ENCODE measurements at places on chromosomes 5 and 9.

DNA sequence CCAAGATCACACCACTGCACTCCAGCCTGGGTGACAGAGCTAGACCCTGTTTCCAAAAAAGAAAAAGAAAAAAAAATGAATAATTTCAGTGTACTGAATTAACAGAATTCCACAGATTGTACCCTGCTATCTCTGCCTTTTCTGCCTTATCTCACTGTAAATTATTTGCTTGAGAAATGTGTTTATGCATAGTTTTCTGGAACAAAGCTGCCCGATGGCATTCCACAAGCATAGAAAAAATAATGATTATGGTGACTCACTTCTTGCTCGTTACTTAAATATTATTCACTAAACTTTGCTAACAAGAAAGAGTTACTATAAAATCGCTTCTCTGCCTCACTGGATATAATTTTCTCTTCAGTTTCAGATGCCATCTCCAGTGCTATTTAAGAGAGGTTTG, 88.7 kb upstream of the FAM169A start:
- DNase-seq, result no peak

- DNase-seq, result no peak
These were observed 53.9 kb downstream of the TTLL11 start for GRCh38 chr9:122039234-122039633.

GRCh38 chr9:70494221-70494620, 79.8 kb upstream of the KLF9 start:
- no peak for DNase-seq

DNA sequence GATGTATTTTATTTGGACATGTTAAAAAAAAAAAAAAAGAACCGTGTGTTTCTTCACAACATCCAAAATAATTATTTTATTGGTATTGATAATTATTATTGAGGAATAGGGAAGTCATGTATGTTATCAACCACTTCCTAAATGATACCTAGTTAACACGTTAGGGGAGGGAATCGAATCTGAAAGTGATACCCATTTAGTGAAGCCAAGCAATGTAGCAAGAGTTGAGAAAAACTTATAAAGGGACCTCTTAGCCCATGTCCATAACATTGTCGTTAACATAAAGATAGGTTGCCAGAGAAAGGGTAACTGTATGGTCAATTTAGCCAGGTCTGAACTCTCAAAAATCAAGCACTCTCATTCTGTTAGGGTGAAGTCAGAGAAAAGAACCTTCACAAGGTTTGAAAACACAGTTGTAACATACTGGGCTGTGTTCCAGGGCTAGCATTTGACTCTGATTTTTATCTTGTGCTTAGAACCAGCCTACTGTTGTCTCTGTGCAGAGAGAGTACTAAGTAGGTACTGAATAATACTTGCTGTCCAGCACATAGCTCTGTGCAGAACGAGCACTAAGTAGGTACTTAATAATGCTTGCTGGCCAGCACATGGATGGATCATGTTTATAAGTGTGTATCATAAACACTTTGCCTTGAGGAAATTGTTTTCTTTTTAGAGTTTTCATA, 60.4 kb downstream of the GHR start:
- DNase-seq, result no peak

GRCh38 chr9:36221667-36222066, 30.9 kb downstream of the CLTA start:
- DNase-seq, result no peak

- DNase-seq, result no peak
These were observed 13.8 kb downstream of the FAM78A start for GRCh38 chr9:131262327-131263032.

GRCh38 chr9:93458712-93459111, 5.3 kb upstream of the FAM120AOS start:
- no peak for DNase-seq

GRCh38 chr5:44511596-44511995, 122.4 kb upstream of the FGF10 start:
- DNase-seq, result no peak

GRCh38 chr9:128724744-128725211, 851 bp upstream of the ZDHHC12 start:
- no peak for DNase-seq

- DNase-seq, result no peak
These were observed 5.9 kb downstream of the FAM163B start for GRCh38 chr9:133603135-133603927.

- no peak for DNase-seq
These were observed 61.3 kb upstream of the LRRTM2 start for GRCh38 chr5:138936225-138936967.

DNA sequence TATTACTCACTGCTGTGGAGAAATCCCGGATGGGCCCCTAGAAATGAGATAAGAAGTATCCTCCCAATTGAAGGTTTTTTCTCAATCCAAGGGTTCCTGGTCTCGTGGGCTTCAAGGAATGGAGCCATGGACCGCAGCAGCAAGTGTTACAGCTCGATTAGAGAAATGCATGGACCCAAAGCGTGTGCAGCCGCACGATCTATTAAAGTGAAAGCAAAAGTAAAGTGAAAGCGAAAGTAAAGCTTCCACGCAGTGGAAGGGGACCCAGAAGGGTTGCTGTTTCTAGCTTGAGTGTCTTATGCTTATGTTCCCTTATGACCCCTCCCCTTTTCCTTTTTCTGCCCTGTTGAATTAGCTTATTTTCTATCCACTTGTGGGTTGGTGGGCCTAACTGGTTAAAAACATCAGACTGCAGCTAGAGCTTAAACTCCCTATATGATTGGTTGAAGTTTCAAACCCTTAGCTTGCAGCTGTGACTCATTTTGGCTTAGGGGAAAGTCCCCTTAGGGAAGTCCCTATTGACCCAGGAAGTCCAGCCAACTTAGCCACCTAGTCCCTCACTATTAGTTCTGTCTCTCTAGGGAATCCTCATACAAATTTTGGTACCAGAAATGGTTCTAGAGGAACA, 1111.8 kb downstream of the TAF11L14 start:
- no peak for DNase-seq

DNA sequence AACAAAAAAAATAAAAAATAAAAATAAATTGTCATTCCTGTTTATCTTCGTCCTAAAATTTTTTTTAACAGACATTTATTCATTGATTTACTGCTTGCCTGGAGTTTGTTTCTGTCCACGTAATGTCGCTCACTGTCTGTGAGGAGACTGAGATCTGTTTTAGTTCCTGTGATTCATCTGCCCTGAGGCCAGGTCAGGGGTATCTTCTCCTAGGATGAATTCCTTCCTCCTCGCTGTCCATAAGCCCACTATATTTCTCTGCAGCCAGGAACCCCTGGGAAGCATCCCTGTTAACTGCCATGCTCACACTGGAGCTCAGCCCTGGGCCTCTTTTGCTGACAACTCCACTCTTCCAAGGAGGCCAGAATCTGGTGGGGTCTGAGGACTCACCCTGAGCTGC, 682.0 kb downstream of the MTRR start:
- no peak for DNase-seq

GRCh38 chr5:153775923-153776322, 262.8 kb downstream of the FAM114A2 start:
- DNase-seq, result no peak

DNA sequence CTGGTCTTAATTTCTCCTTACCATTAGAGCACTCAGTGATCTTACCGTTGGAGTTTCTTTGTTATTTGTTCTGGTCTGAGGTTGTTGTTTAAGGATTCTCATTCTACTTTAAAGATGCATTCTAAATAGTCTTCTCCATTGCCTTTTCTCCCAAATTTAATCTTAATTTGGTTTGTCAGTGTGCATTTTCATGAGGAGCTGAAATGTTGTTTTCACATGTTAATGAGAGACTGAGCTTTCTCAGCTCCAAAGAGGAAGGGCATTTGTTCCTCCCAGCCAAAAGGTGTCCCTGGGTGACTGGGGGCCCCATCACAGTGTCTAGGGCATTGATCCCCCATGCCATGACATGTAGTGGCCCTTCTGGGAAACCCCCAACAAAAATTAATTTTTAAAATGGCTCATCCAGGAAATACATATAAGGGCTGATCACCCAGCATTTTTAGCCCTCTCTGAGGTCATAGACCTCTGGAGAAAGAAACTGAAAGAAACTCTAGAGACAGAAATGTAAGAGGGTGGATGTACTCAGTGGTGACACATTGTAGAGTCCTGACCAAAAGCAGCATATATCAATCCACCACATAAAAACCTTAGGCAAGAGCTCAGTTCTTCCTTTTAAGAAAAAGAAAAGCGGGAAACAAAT, 240.4 kb upstream of the RAI14 start:
- no peak for DNase-seq

- DNase-seq, result no peak
These were observed 54.3 kb upstream of the BOD1 start for GRCh38 chr5:173670791-173671120.

DNA sequence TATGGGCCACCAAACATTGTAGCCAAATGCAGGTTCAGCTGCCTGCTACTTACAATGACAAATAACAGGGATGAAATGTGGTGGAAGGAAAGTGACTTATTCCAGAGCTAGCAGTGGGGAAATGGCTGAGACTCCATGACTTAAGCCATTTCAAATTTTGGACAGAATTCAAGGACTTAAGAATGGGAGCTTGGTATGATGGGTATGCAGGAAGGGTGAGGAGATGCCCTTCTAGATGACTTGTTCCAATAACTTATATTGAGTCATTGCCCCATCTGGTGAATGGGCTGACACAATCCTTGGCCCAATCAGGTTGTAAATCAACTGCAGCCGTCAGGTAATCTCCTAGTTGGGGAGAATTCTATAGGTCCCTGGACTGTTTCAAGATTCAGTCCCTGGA, 230.7 kb upstream of the SGCD start:
- no peak for DNase-seq

DNA sequence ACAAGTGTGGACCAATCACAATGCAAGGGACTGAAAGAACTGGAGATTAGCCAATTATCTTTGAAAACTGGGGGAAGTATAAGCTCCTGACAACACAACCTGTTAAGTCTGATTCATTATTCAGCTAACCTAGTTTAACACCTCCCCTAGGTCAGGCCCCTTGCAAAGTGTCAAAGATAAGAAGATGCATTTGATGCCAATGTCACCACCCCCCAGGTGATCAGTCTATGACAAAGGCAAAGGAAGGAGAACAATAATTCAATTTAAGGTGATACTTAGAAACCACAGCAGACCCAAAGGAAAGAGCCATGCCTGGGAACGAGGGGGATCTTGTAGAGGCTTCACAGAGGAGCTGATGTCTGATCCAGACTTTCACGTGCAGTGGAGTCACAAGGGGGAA, 137.9 kb downstream of the FBXL7 start:
- no peak for DNase-seq

- no peak for DNase-seq
These were observed 859.6 kb upstream of the SEMA6A start for GRCh38 chr5:117434254-117434653.

GRCh38 chr5:55441107-55441771, 93.5 kb downstream of the PLPP1 start:
- DNase-seq, result no peak

DNA sequence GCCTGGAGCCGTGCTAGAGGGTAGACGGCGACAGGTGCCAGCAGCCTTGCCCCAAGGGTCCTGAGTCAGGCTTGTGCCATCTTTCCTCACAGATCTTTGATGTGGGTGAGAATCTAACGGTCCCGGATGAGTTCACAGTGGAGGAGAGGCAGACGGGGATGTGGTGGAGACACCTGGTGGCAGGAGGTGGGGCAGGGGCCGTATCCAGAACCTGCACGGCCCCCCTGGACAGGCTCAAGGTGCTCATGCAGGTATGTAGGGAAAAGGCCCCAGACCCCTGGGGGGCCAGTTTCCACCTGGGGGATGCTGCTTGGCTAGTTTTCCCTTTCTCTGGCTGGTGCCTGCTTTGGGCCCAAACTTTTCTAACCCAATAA, 24.0 kb downstream of the PTGES2 start:
- DNase-seq, result peak; percentile 13

DNA sequence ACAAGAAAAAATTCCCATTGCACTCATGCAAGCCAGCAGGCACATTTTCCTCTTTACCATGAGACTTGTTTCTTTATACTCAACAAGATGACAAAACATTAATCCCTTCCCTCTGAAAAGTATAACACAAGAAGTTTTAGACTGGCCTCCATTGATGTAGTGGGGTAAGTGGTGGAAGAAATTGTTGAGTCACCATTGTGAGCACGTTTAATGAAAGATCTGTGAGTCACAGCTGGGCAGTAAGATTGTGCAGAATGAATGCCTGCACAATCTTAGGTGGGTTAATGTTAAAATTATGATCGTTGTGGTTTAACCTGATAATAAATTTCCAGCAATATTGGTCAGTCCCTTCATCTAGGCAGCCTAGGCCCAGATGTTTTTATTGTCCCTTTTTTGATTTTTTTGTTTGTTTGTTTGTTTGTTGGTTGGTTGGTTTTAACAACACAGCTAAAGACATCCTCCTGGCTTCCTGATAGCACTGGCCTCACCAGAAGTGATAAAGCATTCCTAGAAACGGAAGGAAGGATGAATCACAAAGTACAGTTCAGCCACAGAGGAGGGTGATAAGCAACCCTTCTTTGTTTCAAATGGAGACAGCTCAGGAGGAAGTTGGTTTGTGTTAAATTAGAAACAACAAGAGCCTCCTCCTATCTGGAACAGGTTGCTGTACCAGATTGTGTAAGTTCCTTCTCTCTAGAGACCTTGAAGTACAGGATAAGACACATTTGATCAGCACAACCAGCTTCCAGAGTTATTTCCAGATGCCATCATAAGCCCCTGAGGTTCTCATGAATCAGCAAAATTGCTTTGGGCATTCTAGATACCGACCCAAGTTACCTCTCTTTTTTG, 40.3 kb downstream of the SLC24A2 start:
- no peak for DNase-seq
